ENCODE measurements at places on chromosomes 6 and 20.

GRCh38 chr6:84428300-84428907 is 201.0 kb upstream of the CEP162 start:
- DNase-seq = no peak

GRCh38 chr20:23583526-23583925 is 15.2 kb upstream of the CST9L start:
- no peak for DNase-seq

GRCh38 chr20:48065833-48066232 is 280.6 kb upstream of the SULF2 start:
- DNase-seq = no peak

DNA sequence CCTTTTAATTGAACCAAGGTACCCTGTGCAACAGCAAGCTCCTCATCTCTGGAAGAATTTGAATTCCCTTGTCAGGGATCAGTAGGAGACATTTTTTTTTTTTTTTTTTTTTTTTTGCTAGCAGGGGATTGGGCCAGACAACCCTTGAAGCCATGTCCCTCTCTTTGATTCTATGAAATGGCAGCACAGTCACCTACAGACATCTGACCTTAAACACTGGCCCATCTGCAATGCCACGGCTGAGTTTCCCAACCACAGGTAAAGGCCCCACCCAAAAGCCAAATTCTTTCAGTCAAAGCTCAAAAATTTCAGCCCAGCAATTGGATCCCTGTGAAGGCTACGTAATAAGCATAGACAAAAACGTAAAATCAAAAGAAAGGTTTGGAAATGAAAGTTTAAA is 94.2 kb downstream of the FYN start:
- no peak for DNase-seq

DNA sequence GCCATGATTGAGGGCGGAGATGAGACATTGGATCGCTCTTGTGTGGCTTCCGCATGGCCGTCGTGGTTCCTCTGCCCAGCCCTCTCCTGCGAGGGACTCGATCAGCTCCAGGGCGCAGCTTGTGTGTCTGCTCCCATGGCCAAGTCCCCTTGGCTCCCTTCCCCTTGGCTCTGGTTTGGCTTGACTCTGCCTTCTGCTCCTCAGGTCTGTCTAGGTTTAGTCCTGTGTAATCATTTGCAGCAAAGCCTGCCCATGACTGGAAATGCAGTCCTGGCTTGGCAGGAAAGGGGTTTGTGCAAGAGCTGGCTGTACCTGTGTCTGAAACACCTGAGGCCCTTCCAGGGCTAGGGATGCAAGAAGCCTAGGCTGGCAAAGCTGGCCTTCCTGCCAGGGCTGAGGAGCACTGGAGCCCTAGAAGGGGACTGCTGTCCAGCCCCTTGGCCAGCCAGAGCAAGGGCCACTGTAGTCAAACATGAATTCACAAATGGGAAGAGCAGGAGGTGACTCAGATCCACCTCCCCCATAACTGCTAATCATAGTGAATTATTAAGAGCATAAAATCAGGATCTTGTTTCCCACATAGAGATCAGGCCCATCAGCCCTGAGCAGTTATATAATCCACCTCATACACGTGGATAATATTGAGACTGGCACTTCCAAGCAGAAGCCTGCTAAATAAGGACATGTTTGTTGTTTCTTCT is 196.8 kb downstream of the FARS2 start:
- DNase-seq = no peak

GRCh38 chr20:3652676-3653596 is 10.3 kb downstream of the GFRA4 start:
- DNase-seq = no peak

DNA sequence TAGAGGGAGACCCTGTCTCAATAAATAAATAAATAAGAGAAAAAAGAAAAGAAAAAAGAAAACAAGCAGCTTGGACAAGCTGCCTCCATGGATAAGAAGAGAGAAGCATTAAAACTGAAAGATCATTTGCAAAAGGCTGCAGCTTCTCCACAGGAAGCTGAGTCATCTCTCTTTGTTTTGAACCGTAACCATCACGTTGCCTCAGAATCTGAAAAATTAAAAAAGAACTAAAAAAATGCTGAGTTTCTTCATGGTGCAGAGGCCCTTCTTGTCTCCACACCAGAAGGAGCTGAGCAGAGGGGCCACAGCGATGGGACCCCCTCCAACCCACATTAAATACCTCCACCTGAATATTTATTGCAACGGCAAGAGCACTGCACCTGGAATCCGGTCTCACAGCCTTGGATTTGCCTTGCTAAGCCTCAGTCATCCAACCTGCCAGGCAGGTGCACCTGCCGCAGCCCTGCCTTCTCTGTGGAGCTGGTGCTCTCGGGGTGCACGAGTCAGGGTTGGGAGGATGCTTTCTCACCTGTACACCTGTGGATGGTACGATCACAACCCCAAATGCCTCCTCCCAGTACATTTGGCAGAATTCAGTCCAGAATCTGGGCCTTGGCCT is 28.1 kb downstream of the TOX2 start:
- peak; percentile 55 for DNase-seq

GRCh38 chr6:16058201-16058928 is 70.5 kb upstream of the MYLIP start:
- no peak for DNase-seq

GRCh38 chr6:67687396-67687795 is 947.7 kb upstream of the ADGRB3 start:
- no peak for DNase-seq

DNA sequence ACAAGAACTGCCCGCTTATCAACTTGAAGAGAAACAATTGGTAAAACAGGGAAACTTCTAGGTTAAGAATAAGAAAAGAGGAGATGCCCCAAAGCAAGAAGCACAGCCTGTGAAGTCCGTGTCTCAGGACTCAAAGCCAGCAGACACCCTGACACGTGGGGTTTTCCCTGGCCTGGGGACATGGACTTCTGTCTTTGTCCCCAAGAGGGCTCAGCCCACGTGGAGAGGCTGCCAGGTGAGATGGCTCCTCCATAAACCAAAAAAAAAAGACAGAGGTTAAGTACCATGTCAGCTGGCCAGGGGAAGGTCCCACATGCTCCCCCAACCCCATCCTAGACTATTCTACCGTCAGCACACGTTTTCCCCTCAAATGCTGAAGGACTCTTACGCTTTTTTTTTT is 9.9 kb downstream of the SERPINB6 start:
- DNase-seq = no peak

GRCh38 chr6:139853302-139853992 is 479.0 kb upstream of the CITED2 start:
- peak; percentile 59 for DNase-seq

- DNase-seq = no peak
Measured at GRCh38 chr20:32021091-32021490, 10.9 kb downstream of the CCM2L start.

- DNase-seq = no peak
Measured at GRCh38 chr6:26273673-26274588, 91.1 kb upstream of the BTN3A2 start.

DNA sequence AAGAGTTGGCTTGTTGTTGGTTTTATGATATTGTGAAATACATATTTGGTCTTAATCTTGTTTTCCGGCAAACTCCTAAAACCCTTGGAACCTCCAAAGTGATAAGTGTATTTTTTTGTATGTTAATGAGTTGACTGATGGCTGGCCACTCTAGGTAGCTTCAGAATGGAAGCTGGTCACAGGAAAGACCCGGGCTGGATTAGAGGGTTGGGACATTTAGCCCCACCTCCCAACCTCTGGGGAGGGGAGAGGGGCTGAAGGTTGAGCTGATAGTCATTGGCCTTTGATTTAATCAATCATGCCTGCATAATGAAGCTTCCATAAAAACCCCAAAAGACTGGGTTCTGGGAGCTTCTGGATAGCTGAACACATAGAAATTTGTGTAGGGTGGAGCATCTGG is 42.7 kb downstream of the SASH1 start:
- no peak for DNase-seq

DNA sequence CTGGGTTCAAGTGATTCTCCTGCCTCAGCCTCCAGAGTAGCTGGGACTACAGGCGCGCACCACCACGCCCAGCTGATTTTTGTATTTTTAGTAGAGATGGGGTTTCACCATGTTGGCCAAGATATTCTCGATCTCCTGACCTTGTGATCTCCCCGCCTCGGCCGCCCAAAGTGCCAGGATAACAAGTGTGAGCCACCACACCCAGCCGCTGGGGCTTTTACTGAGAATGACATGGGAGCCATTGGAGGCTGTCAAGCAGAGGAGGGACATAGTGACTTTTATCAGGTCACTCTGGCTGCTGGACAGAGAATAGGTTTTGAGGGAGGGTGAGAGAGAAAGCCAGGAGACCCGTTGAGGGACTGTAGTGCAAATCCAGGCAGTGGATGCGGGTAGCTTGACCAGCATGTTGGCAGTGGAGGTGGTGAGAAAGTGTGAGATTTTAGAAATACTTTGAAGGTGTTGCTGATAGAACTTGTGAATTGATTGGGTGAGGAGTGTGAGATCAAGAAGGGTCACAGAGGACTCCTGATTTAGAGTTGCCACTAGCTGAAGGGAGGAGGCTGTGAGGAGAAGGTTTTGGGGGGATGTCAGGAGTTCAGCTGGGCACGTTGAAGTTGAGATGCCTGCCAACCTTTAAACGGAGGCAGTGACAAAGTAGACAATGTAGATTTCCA is 14.7 kb downstream of the ZNF341 start:
- DNase-seq = no peak

- DNase-seq = no peak
Measured at GRCh38 chr20:45347936-45348778, at the start of gene SDC4. Gene SDC4 (minus strand): TSS chr20:45348424. CDS start chr20:45348384, 40 bp downstream.

DNA sequence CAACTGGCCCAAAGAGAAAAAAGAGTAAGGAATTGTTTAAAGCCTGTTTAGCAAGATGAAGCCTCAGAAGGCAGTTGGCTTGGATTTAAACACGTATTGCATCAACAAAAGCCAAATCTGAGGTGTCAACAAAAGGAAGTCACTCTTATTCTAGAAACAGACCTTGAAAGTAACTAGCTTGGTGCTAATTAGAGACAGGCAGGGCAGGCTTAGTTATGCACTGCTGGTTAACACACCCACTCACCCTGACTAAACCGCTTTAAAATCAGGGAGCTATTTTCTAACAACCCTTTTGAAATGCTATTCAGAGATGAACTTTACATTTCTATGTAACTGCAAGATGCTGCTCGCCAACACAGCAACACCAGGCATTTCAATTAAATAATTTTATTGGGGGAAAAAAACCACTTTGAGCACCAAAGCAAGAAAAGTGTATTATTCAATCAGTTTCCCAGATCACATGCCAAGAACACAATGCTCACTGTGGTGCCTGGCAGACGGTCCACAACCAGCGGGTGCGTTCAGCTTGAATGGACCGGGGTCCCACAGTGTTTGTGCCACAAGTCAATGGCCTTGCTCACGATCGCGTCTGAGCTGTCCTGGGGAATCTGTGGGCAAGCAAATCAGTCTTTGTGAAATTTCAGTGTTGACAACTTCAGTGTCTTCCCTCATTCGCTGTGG is 23.6 kb downstream of the TBC1D7 start:
- no peak for DNase-seq

GRCh38 chr6:149962461-149963211 is 1.1 kb upstream of the ULBP1 start:
- no peak for DNase-seq

- DNase-seq = peak; percentile 65
Measured at GRCh38 chr6:422433-423054, 31.0 kb downstream of the IRF4 start.

DNA sequence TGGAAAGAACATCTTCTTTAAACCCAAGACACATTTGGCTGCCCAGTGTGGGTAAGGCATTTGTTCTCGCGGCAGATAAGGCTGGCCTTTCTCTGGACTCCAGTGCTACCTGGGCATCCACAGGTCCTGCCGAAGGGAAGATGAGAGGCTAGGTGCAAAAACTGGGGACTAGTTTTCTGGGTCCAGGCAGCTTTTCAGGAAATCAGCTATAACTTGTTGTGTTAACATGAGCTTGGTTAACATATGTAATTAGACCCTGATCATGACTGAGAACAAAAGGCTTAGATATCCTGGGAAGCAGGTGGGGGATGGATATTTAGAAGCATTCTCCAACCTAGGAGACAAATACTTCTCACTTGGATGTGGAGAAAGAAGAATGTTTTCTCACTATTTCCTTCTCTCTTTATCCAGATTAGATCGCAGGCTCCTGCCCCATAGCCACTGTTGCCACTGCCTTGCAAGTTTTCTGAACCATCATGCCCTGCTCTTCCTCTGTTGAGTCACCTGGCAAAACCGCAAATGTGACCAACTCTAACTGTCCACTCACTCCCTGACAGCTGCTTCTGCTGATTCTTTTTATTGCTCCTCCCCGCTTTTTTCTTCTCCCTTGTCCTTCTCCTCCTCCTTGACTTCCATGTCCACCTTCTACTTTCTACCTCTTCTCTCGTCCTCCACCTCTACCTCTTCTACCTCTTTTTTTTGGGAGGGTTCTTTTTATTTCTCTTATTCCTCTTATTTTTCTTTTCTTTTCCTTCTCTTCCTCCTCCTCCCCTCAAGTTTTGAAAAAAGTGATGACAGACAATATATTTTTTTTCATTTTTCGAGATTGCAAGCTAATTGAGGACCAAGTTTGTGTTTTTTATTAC is 258.1 kb downstream of the UTRN start:
- DNase-seq = peak; percentile 39

DNA sequence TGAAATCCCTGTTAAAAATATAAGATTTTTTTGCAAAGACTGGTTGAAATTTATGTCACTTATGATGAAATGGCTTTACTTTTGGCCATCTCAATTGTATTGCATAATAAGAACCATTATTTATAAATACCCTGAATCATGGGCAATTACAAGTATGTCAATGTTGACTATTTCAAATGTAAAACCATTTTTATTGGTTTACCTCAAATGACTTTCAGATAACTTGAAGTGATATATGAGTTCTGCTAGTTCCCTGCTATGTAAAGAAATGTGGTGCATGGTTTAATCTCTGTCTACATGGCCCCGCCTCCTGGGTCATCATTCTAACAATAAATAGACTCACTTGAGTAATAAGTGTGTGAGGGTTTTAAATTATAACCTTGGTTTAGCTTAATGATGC is 275.6 kb upstream of the PREP start:
- DNase-seq = peak; percentile 23

DNA sequence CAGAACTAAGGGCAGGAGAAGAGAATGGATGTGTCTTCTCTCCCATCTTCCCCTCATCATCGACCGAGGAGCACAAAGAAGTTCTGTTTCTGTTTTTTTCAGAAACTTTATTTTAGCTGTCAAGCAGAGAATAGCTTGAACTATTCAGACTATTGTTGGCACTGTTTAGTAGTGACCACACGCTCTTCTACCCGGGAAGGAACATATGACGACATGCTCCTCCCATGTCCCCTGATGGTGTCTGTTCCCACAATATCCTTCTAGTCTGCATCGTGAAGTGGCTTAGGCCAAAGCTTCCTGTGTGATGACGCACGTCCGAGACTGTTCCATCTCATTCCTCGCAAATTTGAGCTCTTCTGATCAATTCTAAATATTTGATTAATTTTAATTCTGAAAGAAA is 27.2 kb upstream of the KIF25 start:
- DNase-seq = no peak

DNA sequence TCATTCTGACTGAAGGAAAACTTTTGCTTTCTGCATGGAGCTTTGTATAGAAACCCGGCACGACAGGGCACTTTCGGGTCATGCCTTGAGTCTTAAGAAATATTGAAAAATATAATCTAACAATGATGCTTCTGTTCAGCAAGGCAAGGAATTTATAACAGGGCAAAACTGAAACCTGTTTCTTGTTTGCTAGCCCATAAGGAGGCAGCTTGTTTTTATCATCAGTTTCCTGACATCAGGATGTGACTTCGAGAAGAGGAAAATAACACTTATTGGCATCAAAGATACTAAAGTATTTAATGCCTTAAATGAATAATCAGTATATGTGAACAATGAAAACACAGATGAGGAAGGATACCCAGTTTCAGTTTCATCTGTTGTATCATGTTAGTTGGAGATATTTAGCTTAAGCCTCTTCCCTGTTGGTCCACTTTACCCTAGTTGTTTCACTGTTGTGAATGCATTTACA is 146.5 kb downstream of the CDKAL1 start:
- DNase-seq = no peak

- no peak for DNase-seq
Measured at GRCh38 chr6:20709451-20709850, 175.2 kb downstream of the CDKAL1 start.

Data from GM04503 (cell line).